ENCODE measurements at places on chromosomes 12 and 14. TPM values are rescaled to one million over a fixed set of nuclear protein-coding genes. Genes with fewer than 3 reads are reported as not detected.

Gene PROX2
- not detected for total RNA-seq

Gene KCNMB4
- 0.22 TPM for total RNA-seq

- DNase-seq: no peak
Observed at GRCh38 chr14:31174433-31174832, 33.2 kb downstream of the HECTD1 start.

Gene ZC2HC1C
- total RNA-seq: 0.40 TPM

DNA sequence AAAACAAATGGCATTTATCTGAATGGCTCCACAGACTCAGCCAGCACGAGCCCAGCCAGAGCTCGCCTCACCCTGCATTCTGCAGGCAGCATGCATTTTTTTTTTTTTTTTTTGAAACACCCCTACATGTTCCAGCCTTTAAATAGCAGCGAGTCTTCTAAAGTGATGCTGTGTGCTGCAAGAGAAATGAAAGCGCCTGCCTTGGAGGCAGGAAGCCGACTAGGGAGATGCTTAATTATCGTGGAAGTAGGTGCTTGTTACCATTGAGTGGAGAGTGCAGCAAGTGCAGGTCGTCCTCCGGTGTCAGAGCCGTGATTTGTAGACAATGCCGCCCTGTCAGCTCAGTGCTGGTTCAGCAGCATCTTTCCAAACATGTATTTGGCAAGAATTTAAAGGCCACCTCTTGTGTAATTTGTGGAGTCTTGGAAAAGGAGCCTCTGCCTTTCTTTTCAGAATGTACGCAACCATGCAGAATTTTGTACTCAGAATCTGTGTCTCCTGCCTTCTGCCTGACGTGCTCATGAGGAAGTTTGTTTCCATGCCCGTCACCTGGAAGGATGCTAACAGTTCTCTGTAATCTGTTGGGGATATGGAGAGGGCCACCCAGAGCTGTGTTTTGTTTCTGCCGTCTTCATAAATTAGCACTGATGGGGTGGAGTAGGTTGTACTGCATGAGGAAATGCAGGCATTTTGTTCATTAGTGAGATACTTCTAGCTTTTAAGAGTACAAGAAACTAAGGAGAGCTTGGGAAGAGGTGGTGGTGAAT is 345.9 kb upstream of the RGS6 start:
- no peak for DNase-seq

Gene KRT1
- not detected for total RNA-seq

GRCh38 chr12:2264651-2265232 is 212.0 kb downstream of the CACNA1C start:
- DNase-seq: no peak

GRCh38 chr14:69096781-69097475 is 56.0 kb downstream of the DCAF5 start:
- peak; percentile 15 for DNase-seq

- no peak for DNase-seq
Observed at GRCh38 chr12:42786400-42787148, 197.0 kb upstream of the PRICKLE1 start.

GRCh38 chr12:40300490-40300889 is 75.7 kb downstream of the LRRK2 start:
- DNase-seq: peak; percentile 58

Gene ENDOU
- total RNA-seq: under 0.01 TPM

DNA sequence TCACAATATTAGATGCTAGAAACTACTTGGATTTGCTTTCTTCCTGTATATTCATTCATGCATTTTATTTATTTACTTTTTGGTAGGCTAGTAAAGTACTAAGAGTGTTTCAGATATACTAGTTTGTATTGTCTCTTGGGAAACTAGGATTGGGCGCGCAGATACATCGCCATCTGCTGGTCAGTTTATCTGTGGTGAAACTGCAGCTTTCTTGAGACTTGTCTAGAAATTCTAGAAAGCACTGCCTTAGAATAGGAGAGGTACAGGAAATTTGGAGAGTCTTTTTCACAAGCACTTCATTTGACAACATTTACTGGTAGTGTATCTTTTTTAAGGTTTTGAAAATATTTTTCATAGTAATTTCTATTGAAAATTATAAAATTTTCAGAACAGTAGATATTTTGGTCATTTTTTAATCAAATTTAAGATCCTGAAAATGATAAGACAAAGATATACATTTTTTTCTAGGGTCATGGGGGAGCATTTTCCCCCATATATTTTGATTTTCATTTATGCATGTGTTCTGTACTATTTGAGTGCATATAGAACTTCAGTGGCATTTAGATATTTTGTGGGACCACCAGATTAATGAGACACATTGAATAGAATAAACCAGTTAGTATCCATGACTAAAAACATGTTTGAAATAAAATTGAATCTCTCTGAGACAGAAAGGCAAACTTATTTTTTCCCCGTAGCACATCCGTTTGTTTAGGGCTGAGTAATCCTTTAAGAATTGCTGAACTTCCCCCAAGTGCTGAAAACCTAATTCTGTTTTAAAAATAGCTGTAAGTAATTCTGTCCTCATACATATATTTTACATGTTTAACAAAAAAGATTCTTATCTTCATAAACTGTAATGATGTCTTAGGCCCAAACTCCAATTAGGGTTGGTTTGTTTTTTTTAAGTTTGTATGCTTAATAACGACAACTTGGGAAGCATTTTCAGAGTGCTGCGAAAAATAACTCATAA is 44.5 kb downstream of the SLC38A6 start:
- DNase-seq: peak; percentile 69

- no peak for DNase-seq
Observed at GRCh38 chr14:31939934-31940333, 137.2 kb upstream of the ARHGAP5 start.

GRCh38 chr12:68305278-68305677 is 26.9 kb downstream of the MDM1 start:
- DNase-seq: no peak

Gene KLRC3
- total RNA-seq: not detected

DNA sequence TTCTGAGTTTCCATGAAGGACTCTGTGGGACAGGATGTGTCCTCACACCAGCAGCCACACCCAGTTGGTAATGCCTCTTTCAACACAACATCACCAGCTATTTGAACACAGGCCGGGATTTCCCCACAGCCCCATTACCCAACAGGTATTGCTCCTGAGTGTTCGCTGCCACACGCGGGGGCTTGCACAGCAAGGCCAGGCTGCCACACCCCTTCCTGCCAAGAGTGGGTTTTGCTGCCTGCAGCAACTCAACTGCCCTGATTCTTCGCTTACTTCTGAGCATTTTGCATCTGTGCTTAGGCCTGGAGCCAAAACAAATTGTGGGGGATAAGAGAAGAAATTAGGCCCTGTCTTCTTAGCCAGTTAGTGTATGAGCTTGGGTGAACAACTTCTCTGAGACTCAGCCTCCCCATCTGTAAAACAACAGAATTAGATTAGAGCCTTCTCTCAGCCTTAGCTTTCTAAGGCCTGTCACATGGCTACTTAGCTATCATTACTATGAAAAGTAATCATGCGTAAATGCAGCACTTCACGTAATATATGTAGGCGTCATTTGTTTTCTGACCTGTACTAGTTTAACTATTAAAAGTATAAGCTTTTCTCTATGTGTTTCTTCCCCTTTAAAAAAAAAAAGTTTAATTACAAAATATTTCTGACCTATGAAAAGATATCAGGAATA is 20.0 kb downstream of the CKAP4 start:
- no peak for DNase-seq

Gene TTC6
- not detected for total RNA-seq

Gene GPR162
- total RNA-seq: 0.20 TPM

DNA sequence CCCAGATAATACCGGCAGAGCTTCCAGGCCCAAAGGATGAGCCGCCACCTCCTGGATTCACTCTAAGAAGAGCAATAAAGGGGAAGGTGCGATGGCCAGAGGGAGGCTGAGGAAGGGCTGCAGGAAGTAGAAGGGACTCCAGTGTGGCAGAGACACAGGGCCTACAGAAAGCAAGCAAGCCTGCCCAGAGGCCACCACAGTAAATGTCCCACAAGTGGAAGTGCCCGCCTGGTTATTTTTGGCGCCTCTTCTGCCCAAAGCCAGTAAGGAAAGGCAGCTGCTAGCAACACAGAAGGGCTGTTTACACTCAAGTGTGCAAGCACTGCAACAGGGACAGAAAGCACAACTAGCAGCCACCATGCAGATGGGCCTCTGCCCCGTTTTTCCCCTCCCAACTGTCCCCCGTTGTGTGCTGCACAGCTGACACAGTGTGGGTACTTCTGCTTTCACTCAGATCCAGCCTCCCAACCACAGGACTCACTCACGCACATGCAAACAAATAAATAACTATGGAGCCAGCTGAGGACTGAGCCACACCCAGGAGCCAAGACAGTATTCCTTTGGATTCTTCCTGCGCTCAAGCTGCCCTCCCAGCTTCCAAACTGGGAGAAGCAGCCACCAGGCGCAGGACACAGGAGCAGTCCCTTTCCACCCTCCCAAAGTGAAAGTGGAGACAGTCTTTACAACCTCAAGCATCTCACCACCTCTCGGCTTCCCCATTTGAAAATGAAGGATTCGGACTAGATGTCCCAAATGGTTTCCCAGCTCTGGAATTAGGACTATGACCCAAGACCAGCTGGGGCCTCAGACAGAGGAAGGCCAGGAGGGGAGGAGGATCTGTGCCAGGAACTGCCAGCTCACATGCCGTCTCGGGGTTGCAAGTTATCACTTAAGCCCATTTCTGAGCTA is 40.0 kb upstream of the PNMA1 start:
- DNase-seq: no peak

Gene GPR84
- under 0.01 TPM for total RNA-seq

Gene MSI1
- total RNA-seq: not detected

DNA sequence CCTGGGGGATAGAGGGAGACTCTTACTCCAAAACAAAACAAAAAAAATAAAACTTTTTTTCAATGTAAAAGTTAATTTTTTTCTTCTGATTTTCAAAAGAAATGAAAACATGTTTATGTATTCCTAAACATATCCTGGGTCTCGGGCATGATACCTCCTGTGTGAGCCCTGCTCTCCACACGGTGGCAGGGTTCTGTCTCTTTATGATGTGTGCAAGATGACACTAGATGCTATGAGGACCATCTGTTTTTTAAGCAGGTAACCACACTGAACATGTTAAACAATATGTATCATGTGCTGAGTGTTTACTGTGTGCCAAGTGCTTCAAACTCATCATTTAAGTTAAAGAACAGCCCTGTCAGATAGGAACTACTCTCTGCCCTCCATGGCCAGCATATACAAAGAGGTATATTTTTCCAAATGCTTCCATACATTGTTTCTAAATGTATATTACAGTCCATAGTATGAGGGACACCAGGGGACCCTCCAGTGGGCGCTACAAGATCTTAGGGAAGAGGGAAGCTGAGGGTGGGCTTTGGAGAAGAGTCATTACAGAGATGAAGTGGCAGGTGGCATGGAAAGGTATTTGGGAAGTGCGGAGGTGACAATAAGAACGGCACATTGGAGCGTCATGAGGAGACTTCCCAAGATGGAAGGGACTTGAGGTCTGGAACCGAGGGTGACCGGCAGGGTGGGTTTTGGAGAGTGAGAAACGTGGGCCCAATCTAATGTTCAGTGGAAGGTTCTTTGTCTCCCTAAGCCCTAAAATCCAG is 28.5 kb downstream of the FOS start:
- no peak for DNase-seq

Gene TAS2R20
- 1.1 TPM for total RNA-seq

DNA sequence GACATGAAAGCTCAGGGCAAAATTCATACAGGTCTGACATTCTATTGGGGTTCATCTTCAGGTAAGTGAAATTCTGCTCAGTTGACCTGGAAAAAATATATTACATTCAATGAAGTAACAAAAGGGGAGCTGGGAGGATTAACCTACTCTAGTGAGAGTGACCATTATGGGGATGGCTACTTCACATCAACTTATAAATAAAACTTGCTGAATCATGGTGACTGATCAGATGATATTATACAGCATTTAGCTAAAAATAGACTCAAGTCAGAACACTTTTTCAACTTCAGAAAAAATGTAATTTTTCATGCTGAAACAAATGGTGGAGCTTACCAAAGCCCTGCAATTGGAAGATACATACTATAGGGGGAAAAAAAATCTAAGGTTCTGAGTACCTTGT is 800.2 kb downstream of the FSCB start:
- no peak for DNase-seq

DNA sequence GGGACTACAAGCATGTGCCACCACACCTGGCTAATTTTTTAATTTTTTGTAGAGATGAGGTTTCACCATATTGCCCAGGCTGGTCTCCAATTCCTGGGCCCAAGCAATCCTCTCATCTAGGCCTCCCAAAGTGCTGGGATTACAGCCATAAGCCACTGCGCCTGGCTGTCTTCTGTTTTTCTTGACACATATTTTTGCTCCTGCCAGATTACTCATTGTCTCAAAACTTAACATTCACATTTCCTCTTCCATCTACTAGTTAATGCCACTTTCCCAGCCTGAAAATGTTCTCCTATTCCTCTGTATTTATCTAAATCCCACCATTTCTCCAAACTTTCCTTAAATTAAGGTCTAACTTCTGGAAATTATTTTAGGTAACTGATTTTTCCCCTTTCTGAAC is 36.2 kb upstream of the KCNH3 start:
- DNase-seq: peak; percentile 68

- DNase-seq: no peak
Observed at GRCh38 chr12:48659863-48660262, 22.2 kb downstream of the KANSL2 start.

DNA sequence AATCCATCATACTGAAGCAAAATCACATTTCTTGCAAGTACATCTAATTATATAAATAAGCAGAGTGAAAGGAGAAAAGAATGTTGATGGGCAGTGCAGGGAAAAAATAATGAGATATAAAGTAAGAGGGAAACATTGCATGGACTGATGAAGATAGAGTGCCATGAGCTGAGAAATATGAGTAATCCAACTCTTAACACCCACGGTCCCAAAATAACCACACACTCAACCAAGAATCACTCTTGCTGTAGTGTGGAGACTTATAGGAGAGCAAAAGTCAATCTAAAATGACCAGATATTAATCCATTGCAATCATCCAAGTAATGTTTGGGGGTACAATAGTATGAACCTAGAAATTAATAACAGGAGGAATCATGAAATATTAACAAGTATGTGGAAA is 40.2 kb downstream of the MYF5 start:
- DNase-seq: no peak

GRCh38 chr12:15808652-15809051 is 19.5 kb upstream of the EPS8 start:
- DNase-seq: no peak
